ENCODE measurements at places on chromosomes 7 and 10.

DNA sequence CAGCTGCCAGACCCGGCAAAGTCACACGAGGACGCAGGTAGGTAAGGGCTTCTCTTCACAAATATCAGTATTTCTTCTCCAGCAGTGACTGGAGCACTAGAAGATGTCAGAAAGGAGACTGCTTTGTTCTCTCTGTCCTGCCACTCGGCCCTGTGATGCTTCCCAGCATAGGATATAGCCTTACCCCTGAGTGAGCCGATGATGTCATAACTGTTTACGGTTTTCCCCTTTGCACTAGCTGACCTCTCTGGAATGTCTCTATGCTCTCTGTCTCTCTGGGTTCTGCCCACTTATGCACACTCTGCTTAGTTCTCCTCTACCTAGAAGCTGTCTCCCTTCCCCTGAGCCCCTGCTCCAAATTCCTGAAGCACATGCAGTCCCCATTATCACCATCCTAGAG is 167.5 kb upstream of the PODXL start:
- no peak for DNase-seq

- no peak for DNase-seq
These were observed 286.2 kb downstream of the RPS24 start for GRCh38 chr10:78319841-78320240.

- DNase-seq: no peak
These were observed 7.7 kb downstream of the RUNDC3B start for GRCh38 chr7:87635921-87636320.

GRCh38 chr7:131159961-131160361 is 167.7 kb upstream of the MKLN1 start:
- no peak for DNase-seq

DNA sequence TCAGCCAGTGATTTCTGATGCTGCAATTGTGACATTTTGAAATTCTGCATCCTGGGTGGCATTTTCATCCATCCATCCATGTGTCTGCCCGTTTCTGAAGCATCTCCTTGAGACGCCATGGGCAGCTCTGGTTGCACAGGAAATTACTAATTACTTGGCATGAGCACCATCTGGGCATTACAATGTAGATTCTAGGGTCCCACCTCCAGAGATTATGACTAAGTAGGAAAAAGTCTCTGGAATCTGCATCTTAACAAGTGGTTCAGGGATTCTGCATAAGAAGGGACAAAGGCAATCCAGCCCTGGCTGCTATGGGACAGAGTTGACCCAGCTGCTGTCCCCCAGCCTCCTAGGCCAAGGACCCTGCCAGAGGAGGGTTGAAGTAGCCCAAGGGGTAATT is 65.3 kb downstream of the CUZD1 start:
- DNase-seq: no peak

GRCh38 chr10:117534321-117535297 is 7.9 kb upstream of the EMX2 start:
- DNase-seq: no peak

DNA sequence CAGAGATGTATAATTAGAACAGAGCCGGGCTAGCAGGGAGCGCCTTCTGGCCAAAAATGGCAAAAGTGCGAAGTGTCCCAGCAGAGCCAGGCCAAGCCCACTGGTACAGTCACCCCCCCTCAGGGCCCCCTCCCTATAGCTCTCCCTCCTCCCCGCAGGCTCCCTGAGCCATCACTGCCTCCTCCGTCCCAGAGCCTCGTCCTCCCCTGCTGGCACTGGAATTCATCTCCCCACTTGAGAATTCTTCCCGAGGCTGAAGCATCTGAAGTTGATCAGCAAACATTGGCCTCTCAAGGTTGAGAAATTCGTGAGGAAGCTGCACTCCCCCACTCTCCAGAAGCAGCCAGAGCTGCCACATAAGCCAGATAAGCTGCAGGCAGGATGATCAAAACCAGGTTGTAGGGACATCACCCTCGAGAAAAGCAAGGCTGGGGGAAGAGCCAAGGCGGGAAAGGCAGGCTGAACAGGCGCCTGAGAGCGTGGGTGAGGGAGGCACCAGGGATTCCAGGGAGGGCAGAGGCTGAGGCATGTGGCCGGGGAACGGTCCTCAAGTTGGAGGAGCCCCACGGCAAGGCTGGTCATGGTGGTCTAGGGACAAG is 23.4 kb downstream of the CAMK2G start:
- no peak for DNase-seq

- peak; percentile 86 for DNase-seq
These were observed 61.2 kb downstream of the NEURL1 start for GRCh38 chr10:103554488-103555324.

GRCh38 chr10:133282846-133283390 is 6.2 kb upstream of the ADAM8 start:
- no peak for DNase-seq

- DNase-seq: no peak
These were observed 55.8 kb downstream of the PTN start for GRCh38 chr7:137287651-137288258.

GRCh38 chr10:43355749-43356371 is 15.6 kb upstream of the FXYD4 start:
- DNase-seq: no peak

GRCh38 chr10:7161484-7162250 is 249.2 kb downstream of the SFMBT2 start:
- DNase-seq: no peak

- no peak for DNase-seq
These were observed 52.6 kb upstream of the TMEM106B start for GRCh38 chr7:12158334-12159060.

GRCh38 chr10:62691336-62691735 is 113.2 kb upstream of the ADO start:
- DNase-seq: no peak

DNA sequence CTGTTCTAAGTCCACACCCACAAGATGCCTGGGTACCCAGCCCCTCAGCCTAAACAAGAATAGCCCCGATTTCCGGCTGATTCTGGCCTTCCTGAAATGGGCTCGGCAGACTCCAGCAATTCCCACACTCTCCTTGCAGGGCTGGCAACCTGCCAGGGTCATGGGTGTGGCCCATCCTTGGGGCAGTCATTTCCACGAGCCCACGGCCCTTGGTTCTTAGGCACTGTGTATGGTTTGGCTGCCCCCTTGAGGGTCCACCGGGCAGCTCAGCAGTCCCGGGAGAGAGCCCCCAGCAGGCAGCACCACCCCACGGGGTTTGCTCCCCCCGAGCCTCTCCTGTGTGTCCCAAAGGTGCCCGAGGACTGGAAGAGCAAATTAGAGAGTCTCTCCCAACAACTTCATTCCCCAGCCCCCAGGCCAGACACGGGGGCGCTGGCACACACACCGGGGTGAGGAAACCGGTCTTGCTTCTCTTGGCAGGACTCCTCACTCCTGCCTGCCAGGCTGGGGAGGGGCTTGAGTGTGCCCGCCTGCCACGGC is 142.2 kb downstream of the EMX2 start:
- DNase-seq: no peak

- DNase-seq: no peak
These were observed 117.6 kb upstream of the CDC14C start for GRCh38 chr7:48806731-48807130.

DNA sequence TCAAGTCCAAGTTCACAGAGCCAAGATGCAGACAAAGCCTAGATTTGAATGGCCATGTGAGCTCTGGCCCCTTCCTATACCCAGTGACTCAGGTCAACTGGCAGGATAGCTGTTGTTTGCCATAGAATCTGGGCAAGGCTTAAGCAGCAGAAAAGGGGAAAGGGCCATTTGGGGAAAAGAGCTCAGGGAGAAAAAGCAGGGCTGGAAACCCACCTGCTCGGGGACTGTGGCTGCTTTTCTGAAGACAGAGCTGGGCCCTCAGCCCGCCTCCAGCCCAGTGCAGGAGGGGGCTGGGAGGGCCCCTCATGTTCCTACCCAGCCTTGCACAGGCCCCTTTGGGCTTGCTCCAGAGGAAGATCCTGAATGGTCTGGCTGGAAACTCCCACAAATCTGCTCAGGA is 32.6 kb upstream of the HABP2 start:
- no peak for DNase-seq

DNA sequence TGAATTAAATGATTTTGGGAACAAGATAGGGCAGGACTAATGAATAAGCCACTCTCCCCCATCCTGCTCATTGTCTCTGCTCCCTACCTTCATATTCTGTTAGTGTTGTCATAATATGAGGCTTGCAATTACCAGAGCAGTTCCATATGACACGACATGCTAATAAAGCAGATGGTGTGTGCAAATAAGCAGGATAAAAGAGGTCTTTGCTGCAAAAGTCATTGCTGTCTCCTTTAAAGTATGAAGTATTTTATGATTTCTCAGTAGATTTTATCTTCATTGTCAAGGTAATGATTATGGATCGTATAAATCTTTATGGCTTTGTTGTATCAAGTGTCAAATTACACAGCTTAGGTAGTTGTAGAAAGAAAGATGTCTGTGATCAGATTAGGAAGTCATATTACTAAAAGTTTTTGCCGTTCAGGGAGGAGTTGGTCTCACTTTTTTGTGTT is 114.8 kb downstream of the SDK1 start:
- DNase-seq: no peak

GRCh38 chr10:5958077-5958476 is 19.3 kb downstream of the IL15RA start:
- DNase-seq: no peak

DNA sequence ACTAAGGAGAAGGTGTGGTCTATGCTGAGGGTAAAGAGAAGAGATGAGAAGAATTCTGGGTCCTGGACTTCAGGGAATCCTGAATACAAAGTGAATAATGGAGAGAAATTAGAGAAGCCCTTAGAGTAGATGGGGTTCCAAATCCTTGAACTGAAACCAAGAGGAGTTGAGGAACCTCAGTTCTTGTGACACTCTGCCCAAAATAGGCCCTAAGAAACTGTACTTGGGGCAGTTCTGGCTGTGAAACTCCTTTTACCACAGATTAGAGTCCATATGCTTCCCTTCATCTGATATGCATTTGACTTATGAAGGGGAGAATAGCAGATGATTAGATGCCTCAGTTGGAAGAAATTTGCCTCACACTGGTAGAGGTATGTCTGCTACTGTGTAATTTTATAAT is 19.0 kb downstream of the TES start:
- no peak for DNase-seq

- no peak for DNase-seq
These were observed 7.1 kb upstream of the KLF6 start for GRCh38 chr10:3791974-3792633.

DNA sequence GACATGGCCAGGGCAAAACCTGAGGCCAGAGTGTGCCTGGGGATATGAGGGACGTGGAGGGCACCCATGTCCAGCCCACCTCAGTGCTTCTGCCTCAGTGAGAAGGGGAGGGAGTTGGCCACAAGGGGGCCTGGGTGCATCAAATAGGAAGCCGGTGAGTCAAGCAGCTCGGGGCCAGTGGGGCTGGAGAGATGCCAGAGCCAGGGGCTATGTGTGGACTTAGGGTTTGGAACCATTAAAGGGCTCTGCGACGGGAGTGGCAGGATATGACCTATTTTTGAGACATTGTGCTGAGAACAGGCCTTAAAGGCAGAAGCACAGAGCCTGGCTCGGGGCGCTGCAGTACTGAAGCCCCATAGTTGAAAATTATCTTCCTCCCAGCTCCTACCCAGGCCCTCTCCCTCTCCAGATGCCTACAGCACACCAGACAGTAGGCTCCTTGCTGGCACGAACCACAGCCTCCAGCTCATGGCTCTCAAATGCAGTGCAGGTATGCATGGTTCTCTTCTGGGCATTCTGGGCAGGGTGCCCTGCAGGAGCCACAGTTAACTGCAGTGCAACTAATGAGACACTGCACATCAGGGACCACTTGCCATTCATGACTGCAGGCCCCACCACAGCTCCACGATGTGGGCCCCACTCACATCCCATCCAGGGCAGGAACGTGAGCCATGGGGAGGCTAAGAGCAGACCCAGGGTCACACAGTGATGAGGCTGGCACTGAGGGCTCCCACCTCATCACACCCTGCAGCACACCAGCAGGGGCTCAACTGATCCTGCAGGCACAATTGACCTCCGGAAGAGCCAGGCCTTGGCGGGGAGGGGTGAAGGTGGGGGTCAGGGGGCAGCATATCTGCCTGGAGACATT is 7.2 kb upstream of the PGAM2 start:
- DNase-seq: peak; percentile 68

Data from SK-N-DZ (cell line).